ENCODE measurements at places on chromosomes 6 and 20.

- no peak for DNase-seq
These were observed 29.7 kb downstream of the MAP7 start for GRCh38 chr6:136520517-136520916.

GRCh38 chr6:50301307-50301706 is 251.6 kb upstream of the DEFB112 start:
- no peak for DNase-seq

DNA sequence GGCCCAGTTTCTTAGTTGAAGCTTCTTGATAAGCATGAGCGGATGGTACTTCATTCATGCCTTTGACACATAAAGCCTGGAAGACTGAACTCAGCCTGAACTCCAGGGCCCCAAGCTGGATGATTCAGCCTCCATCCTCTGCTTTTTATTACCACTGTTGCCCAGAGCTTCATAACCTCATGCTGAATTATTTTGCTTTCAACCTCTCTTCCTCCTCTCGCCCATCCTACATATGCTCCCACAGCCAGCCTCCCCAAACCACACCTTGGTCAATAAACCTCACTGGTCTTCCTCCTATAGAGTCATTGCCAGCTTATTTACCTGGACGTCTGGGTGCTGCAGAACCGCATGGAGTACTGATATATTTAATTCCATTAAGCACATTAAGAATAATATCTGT is 59.4 kb downstream of the SLC35B3 start:
- no peak for DNase-seq

DNA sequence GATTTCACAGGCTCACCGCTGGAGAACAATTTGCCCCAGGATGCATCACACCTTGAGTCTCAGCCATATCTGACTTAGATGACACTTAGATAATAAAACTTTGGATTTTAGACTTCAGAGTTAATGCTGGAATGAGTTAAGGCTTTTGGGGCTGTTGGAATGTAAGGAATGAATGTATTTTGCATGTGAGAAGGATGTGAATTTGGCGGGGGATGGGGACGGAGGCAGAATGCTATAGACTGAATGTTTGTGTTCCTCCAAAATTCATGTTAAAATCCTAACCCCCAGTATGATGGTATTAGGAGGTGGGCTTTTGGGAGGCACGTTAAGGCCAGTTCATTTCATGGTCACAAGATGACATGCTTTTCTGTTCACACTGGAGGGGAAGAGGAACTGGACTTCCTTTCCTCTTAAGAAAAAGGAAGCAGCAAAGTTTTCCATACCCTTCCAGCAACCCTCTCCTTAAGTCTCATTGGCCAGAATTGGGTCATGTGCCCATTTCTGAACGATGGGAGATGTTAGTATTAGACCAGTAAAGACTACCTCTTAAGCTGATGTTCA is 5.8 kb upstream of the SRXN1 start:
- no peak for DNase-seq

GRCh38 chr20:62369815-62370114 is 2.7 kb upstream of the LAMA5 start:
- DNase-seq: no peak

GRCh38 chr20:41483553-41483930 is 116.9 kb upstream of the EMILIN3 start:
- no peak for DNase-seq

GRCh38 chr6:148700047-148700715 is 46.6 kb upstream of the UST start:
- DNase-seq: no peak

GRCh38 chr6:5772408-5773120 is 234.2 kb downstream of the NRN1 start:
- no peak for DNase-seq

- DNase-seq: no peak
These were observed 60.2 kb downstream of the LRRC1 start for GRCh38 chr6:53854843-53855567.

- DNase-seq: no peak
These were observed 4.9 kb downstream of the MTCH1 start for GRCh38 chr6:36980876-36981619.

DNA sequence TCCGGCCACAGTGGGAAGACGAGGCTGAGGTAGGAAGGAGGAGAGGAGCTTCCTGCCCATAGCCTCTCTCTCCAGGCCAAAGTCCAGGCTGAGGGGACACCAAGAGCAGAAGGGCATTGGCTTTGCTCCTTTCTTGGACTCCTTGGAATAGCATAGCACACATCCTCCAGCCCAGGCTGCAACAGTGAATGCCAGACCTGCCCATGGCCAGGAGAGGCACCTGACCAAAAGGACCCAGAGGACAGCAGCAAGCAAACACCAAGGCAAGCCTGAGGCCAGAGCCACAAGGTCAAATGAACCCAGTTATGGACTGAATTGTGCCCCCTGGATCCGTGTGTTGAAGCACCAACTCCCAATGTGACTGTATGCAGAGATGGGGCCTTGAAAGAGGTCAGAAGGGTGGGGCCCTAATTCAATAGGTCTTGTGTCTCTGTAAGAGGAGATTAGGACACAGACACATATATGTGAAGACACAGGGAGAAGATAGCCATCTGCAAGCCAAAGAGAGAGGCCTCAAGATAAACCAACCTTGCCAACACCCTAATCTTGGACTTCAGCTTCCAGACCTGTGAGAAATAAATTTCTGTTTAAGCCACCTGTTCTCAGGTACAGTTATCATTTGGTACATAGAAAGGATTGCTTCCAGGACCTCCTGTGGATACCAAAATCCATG is 126.5 kb upstream of the NXT1 start:
- DNase-seq: no peak

GRCh38 chr20:23215344-23215995 is 129.3 kb upstream of the CD93 start:
- DNase-seq: no peak

GRCh38 chr20:50303573-50304500 is 113.2 kb downstream of the CEBPB start:
- DNase-seq: no peak

DNA sequence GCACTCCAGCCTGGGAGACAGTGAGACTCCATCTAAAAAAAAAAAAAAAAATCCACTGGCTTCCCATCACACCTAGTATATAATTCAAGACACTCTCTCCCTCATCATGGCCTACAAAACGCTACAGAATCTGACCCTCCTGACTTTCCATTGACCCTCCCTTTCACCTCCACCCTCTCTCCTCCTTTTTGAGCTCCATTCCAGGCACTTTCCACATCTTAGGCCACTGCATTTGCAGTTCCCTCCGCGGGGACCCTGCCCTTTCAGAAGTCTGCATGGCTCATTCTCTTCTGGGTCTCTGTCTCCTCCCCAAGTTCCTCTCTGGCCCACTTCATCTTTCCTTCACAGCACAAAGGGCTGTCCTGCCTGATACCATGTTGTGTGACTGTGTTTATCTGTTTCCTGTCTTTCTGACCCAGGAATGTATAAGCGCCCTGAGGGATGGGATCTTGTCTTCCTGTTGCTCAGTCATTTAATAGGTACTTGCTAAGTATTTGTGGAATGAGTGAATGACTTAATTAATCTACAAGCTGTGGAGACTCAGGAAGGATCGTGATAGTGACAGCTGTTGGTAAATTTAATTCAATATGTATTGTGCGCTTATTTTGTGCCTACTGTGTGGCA is 35.2 kb downstream of the NCR2 start:
- DNase-seq: no peak

DNA sequence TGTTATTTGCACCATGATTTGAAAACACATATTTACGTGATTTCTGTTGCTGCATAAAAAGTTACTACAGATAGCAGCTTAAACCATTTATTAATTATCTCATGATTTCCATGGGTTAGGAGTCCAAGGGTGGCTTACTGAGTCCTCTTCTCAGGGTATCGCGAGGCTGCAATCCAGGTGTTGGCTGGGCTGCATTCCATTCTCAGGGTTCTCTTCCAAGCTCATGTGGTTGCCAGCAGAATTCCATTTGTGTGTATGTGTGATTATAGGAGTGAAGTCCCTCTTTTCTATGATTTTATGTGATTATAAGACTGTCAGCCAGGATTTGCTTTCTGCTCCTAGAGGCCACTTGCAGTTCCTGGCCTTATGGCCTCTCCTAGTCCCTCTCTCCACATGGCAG is 135.1 kb downstream of the FAM83B start:
- DNase-seq: no peak

DNA sequence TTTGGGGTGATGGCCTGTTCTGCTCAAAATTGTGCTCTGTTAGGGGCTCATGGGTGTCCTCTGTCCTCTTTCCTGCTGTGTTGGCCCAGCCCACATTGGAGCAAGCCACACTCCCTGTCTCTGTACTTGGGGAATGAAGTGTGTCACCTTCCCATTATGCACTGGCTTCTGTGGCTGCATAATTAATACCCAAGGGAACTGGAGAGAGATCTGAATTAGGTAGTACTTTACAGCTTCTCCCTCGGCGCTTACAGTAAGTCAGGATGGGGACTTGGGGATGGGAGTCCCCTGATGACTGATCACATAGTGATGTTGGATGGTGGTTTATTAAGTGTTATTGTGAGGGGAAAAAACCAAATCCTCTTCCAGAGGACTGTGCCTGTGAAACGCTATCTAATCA is 116.6 kb downstream of the FOXO3 start:
- no peak for DNase-seq

DNA sequence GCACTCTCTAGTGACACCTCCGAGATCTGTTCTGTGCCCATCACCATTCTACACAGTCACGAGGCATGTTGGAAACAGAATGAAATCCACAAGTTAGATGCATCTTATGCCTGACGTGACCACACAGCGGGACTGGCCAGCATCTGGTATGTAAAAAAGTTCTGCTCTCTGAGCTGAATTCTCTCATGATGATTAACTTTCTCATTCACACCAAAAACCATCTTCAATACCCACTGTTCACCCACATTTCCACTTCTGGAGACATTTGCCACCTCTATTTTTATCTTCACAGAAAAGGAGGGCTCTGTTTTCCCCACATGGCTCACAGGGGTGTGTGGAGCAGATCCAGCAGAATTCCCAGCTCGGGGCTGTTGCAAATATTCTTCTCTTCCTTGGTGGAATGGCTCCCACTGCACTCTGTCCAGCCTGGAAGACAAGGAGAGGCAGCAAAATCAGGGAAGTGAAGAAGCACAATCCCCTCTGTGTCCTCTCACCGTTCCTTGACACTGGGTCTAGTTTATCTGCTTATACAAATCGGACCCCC is 303.4 kb downstream of the TAF4 start:
- DNase-seq: no peak

DNA sequence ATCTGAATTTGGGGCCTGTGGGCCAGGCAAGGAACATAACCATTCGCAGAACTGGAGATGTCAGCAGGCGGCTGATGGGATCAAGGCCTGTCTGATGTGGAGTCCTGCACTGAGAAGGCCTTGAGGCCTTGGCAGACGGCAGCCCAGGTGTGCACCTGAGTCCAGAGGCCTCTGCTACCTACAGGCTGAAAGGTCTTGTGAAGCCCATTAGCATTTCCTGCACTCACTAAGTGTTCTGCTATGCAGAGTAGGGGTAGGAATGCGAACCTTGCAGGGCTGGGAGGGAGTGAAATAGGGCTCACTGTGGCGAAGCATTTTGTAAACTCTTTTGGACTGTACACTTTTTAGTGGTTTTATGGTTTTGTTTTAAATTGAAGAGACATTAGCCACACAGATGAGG is 48.3 kb upstream of the RNF24 start:
- no peak for DNase-seq

GRCh38 chr6:113629256-113629655 is 227.9 kb upstream of the MARCKS start:
- no peak for DNase-seq

- peak; percentile 93 for DNase-seq
These were observed 5.9 kb upstream of the ZNF184 start for GRCh38 chr6:27478706-27479318.

GRCh38 chr6:15509335-15509933 is 153.4 kb downstream of the DTNBP1 start:
- DNase-seq: no peak

- no peak for DNase-seq
These were observed 72.7 kb downstream of the FAXC start for GRCh38 chr6:99276747-99277146.

DNA sequence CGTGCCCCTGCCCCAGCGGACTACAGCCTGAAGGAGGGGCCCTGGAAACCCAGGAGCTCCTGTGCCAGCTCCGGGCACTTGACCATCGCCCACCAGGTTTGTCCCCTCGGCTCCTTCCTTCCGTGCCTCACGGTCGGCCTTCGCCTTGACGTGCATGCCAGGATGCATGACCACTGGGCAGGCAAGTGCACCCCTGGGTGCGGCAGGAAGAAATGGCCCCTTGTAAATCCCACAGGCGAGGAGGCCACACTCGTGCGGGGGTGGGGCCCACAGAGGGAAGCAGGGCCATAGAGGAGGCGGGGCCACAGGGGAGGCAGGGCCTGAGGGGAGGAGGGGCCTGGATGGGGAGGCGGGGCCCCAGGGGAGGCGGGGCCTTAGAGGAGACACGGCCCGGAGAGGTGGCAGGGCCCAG is 81.7 kb downstream of the YTHDF1 start:
- no peak for DNase-seq

GRCh38 chr6:16811277-16811979 is 50.2 kb upstream of the ATXN1 start:
- DNase-seq: no peak

GRCh38 chr6:139287868-139288267 is 3.9 kb downstream of the TXLNB start:
- DNase-seq: no peak

DNA sequence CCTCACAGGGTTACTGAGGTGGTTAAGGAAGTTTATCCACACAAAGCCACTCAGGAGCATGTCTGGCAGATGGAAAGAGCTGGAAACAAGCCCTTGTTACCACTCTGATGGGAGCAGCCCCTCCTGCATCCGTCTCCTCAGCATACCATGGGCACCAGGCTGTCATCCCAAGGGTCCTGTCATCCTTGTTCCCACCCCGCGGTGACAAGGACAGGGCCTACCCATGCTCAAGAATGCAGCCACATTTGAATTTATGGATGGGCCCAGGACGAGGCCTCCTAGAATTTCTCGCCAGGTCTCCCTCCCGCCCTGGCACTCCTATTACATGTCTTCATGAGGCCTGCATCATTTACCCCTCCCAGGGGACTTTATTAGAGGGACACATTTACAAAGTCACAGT is 60.0 kb downstream of the NPEPL1 start:
- DNase-seq: no peak

DNA sequence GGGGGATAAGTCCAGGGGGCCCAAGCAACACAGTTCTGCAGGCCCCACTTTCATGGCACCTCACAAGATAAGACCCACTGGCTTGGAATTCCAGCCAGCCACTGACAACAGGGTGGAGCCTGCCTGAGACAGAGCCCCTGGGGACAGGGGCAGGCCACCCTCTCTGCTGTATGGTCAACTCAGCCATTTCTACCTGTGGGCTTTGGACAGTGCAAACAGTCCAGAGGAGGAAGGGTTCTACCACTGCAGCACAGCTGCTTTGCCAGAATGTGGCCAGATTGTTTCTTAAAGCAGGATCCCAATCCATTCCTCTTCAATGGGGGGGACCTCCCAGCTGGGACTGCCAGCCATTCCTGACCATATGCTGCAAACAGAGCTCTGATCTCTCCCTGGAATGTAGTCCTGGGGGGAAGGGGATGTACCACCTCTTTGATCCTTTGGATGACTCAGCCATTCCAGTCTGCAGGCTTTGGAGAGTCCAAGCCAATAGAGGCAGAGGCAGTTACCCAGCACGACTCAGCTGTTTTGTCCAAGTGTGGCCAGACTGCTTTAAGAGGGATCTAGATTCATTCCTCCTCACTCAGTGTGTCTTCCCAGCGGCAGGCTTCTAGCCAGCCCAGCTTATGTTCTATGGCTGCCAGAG is 842.2 kb downstream of the EPHA7 start:
- DNase-seq: no peak

GRCh38 chr6:906920-907319 is 214.0 kb upstream of the EXOC2 start:
- DNase-seq: no peak

GRCh38 chr6:29917857-29918256 is 24.5 kb upstream of the HLA-A start:
- no peak for DNase-seq

- DNase-seq: no peak
These were observed 164.0 kb downstream of the GRM4 start for GRCh38 chr6:33981861-33982260.
